ENCODE measurements at places on chromosomes 3 and 15.

DNA sequence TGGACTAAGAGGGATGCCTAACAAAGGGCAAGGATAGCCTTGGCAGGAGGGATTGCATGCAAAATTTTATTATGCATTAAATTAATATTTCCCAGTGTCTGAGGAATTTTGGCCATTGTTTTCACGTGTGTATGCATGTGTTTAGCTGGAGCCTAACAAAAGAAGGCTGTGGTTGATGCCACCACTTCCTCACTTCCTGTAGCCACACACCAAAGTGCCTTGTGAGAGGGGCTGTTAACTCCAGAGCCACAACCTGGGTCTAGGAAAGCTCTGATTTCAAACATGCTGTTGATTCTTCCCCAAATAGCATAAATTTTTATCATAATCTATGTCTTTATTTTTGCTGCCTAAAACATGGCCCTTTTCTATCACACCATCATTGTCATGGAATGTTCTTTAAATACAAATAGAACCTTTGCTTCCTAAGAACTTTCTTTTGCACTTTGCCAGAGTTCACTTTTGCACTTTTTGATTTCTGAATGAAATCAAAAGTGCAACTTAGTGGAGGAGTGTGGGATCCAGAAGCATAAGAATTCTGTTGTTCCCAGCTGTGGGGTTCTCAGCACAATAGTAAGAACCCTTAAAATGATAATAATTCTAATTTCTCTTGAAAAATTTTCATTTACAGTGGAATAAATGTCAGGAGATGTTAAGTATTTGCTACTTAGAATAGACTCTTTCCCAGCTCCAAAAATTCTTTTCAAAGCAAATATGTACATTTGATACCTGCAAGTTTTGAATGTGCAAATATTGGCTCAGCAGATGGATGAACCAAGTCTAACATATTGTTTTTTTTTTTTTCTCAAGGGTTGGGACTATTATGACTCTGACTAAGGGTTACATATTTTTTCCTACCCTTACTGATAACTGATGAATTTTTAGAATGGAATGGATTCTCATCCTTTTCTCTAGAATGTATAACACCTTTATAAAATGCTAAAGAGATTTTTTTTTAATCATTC lies 35.6 kb upstream of the SPTSSB start:
- DNase-seq: no peak

- DNase-seq: no peak
Observed at GRCh38 chr15:100783760-100784492, 95.7 kb upstream of the ALDH1A3 start.

GRCh38 chr3:15899388-15899787 lies 101.6 kb upstream of the ANKRD28 start:
- DNase-seq: no peak

DNA sequence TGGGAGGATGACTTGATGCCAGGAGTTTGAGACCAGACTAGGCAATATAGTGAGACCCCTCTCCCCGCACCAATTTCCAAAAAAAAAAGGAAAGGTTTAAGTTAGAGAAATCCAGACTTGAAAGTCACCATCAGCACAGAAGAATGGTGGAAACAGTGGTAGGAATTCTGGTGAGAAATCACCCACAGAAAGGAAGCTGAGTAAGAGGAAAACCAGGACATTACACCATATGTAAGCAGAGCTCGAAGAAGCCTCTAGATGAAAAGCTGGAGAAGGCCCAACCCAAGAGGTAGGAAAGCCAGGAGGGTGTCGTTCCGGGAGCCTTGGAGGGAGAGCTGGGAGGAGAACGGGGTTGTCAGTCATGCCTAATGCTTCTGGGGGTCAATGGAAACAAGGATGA lies 40.5 kb downstream of the RASGRP1 start:
- no peak for DNase-seq

DNA sequence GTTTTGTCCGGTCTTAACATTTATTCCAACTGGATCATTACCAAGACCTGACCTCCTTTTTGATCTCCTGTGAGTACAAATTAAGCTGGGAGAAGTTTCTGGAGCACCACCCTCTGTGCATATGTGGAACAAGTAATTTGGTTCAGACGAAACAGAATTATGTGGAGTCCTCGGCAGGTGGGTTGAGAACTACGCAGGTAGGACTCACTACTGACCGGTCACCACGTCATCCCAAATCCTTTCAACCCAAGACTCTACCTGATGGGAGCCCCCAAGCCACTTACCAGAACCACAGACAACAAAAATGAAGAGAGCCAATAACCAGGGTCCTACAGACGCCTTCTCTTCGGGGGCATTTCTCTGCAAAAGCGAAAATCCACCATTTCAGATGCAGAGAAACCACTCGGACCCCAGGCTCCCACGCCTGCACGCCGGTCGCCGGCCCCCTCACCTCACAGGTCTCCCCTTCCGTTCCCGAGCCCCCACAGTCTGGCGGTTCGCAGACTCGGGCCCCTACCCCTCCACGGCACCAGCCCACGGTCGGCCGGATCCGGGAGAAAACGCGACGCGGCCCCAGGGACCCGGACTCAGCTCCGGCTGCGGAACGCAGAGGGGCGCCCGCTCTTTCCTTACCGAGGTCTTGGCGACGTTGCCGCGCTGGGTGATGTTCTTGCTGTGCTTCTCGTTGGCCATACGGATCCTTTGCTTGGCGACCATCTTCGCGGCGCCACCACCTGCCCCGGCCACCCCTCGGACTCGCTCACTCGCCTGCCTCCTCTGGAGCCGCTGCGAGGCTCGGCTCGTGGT lies 674 bp downstream of the SERP1 start:
- peak; percentile 59 for DNase-seq

DNA sequence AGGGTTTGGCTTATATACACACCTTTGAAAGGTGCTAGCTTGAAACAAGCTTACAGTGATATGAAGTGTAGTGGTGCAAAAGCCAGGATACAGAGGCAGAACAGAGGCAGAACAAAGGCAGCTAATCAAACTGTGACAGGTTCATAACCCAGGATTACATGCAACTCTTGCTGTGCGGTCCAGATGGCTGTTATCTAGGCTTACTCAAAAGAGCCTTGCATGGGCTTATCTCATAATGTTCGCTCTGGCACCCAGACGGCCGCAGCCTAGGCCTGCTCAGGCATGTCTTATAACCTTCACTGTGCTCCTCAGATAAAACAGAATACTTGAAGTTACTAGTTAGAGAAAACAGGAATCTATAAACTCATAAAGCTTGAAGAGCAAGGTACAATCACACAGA lies 22.8 kb upstream of the NOX5 start:
- peak; percentile 11 for DNase-seq

DNA sequence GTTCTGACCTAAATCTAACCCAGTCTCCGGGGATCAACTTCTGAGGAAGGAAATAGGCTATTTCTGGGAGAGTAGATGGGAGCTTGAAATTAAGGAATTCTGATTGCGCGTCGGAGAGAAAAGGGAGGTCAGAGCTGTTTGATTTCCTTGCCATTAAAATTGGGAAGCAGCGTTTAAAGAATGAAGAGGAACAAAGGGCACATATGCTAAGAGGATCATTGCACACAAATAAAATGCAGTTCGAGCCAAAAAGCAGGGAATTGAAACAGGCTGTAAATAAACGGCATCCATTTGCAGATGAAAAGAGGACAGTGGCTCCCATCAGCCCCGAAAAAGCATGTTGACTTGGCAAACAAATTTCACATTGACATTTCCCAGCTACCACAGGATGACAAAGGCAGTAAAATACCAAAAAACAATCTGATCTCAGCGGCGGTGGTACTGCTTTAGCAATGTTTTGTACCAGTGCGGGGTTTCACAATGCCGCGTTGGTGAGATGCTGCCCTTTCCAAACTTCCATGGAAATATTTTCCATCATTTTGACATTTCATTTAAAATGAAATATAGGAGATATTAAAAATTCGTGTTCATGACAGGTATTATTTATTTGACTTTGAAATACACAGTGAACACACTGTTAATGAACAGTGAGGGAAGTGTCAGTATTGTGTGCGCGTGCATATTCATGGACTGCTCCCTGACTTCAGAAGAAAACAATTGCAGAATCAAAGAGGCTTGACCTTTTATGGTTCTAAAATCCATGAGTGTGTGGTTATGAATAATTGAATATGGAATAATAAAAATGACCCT lies 108.8 kb downstream of the SQOR start:
- no peak for DNase-seq

GRCh38 chr15:93823971-93824913 lies 407.1 kb upstream of the MCTP2 start:
- DNase-seq: no peak

GRCh38 chr3:177478170-177478867 lies 281.0 kb upstream of the TBL1XR1 start:
- DNase-seq: no peak

GRCh38 chr15:100131321-100132224 lies 210.2 kb downstream of the ADAMTS17 start:
- DNase-seq: no peak

DNA sequence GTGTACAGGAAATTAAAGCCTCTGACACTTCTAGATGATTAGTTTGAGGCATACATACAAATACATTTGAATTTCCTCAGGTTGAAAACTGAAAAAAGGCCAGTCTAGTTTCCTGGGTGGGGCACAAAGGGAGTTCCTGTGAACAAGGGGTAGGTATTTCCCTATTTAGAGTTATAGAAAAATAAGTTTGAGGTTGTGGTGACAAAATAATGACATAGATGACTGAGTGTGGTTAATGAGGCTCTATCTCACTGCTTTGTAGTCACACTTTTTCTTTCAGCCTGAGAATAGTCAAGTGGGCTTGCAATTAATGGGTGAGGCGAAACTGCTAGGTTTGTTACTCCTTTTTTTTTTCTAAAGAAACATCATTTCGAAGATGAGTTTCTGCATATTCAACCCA lies 4.3 kb downstream of the SLCO3A1 start:
- DNase-seq: no peak

DNA sequence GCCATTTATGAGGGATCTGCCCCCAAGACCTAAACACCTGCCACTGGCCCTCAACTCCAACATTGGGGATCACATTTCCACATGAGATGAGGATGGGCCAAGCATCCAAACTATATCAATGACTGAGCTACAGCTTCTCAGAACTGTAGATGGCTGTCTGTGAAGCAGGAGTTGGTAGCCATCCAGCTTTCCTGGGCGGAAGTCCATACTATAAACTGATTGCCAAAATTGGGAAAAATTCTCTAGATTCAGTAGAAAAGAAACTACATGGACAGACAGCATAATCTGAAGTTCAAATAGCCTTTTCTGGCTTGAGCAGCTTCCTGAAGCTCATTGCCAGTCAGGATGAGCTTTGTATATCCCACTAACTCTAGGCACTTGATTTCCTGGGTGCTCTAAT lies 214.7 kb upstream of the ZBTB20 start:
- DNase-seq: no peak

DNA sequence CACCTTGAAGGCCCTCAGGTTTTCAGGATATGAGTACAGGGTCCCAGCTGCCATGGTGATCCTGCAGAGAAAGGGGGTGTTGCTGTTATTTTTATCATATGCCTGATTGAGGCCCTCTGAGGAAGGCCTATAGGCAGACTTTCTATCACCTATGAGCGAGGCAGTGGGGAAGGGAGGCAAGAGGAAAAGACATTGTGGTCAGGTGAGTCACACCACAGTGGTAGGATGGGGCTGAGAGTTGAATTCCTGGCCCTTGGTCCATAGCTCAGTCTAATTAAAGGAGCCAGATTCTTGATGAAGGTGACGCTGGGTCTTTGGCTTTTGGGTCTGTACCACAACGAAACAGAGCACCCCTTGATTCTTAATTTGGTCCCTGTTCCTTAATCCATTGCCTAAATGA lies 72.7 kb downstream of the ZNF621 start:
- DNase-seq: no peak

GRCh38 chr3:294096-294495 lies 97.5 kb downstream of the CHL1 start:
- DNase-seq: no peak

DNA sequence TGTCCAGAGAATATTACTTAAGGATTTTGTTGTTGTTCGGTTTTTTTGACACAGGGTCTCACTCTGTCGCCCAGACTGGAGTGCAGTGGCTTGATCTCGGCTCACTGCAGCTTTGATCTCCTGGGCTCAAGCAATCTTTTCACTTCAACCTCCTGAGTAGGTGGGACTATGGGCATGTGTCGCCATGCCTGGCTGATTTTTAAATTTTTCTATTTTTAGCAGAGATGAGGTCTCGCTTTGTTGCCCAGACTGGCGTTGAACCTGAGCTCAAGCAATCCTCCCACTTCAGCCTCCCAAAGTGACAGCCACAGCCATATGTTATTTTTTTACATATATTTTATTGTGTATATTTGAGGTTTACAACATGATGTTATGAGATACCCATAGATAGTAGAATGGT lies 86.8 kb upstream of the UMPS start:
- no peak for DNase-seq

- no peak for DNase-seq
Observed at GRCh38 chr15:22956257-22956977, 23.8 kb downstream of the CYFIP1 start.

DNA sequence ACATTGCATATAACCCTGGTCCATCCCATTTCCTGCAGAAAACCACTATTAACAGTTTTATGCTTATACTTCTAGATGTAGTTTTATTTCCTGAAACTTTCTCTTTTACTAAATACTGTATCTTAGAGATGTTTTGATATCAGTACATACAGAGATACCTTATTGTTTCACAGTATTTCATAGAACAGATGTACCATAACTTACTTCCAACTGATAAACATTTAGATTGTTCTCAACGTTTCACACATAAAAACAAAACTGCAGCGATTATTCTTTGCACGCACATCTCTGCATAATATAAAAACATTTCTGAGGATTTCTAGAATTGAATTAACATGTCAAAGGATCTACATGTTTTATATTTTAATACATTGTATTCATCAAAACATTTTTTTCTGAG lies 2.6 kb downstream of the ZNF80 start:
- no peak for DNase-seq

- no peak for DNase-seq
Observed at GRCh38 chr3:146280864-146281263, 30.0 kb upstream of the PLSCR4 start.

DNA sequence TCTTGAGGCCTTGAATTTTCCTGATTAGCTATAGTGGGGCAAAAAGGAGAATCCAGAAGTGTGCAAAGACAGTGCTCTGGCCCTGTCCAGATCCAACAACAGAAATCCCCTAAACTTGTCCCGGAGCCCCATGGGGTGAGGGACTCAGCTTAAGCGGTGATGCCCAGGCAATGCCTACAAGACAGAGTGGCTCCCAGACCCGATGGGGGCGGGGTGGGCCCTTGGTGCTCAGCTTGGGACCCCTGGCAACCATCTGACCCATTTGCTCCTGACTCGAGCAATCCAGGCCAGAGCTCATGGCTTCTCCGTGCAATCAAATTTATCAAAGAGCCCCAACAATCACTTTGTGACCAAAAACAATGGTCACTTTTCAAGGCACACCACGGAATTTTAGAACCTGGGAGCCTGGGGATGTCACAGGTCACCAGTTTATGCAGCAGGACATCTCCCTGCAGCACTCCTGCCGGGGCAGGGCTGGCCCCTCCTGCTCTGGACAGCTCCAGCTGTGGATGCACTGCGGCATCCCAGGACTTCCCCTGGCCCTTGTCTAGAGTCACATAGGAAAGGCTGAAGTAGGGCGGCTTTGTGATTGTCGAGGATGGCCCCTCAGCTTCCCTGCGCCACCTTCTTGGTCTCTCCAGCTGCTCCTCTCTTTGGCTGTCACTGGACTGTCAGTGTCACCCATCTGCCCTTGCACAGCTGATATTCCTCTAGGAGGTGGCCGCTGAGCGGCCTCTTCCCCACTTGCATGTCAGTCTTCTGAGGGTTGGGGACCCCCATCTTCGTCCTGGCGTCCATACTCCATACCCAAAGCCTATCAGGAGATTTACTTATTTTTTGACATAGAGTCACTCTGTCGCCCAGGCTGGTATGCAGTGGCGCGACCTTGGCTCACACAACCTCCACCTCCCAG lies 28.4 kb downstream of the RGMA start:
- DNase-seq: no peak
